ENCODE measurements at places on chromosomes 3 and 15.

DNA sequence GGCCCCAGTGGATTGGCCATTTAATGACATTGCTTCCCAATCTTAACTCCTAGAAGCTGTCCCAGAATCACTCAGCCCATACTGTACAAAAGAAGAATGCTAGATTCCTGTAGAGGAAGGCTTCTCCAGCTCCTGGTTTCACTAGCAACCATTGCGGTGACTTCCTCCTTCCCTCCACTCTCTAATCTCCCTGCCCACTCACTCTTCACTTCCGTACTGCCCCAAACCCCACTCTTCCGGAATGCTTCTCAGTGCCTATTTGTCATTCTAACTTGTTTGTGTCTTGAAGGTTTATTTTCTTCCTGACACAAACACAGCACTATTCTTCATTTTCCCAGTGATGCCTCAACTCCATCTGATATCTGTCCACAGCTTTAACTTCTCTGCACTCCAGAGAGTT is 97.1 kb upstream of the SPATA16 start:
- no peak for DNase-seq

- DNase-seq, result no peak
Measured at GRCh38 chr3:136351905-136352304, 101.8 kb downstream of the PCCB start.

DNA sequence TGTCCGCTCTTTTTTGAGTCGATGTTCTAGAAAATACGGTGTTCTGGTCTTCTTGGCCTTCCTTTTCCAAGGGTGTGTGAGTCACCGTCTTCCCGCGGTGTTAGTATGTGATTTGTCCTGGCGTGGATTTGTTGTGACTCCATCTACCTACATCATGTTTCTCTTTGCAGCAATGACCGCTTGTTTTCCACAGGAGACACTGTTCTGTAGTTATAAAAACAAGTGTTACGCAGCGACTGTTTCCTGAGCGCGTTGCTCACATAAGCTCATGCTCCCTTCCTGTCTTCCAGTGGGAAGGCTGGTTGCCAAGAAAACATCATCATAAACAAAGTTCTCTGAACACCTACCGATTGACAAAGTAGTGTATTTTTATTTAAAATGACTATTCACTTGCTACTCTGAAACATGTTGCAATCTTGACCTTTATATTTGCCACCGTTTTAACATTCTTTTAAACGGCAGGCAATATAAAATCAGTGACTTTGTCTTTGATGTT is 19.0 kb downstream of the USP13 start:
- DNase-seq, result peak; percentile 21

DNA sequence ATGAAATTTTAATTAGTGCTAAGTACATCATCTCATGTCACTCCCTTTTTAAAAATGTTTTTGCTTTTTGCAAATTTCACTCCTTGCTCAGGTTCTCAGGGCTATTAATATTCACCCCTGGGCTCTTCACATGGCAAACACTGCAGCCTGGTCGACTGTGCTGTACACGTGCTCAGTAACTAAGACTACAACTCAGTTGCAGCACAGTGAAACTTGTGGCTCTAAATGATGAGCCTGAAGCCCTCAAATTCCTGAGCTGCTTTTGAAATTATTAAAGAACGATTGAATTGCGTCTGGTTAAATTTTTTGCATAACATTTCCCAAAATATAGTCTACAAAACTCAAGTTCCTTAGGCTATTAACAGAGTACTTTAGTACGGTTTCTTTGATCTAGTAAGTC is 159.3 kb upstream of the C2CD4B start:
- no peak for DNase-seq
